Inflammatory macrophage treated with lipopolysaccharide for 1 hour (primary cell): ENCODE measurements at places on chromosomes 2 and 18.
A peak's percentile ranks its signal among the peaks of the same experiment; 100 is the strongest.

GRCh38 chr18:72634500-72634899 lies 90.4 kb upstream of the CBLN2 start:
- no peak for DNase-seq

DNA sequence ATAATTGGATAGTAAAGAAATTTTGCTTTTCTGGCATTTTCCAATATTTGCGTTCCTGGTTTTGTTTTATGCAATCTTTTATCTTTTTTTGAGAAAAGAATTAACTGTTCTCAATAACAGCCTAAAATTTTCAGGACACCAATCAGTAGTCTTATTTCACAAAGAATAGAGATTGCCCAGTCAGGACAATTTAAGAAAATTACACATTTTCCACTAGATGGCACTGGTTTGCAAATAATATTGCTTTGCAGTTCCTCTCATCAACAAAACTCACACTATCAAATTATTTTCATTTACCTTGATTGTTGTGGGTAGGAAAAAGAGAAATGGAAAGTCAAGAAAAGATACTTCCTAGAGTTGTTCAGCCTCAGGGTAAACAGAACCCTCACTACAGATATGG lies 2.4 kb upstream of the RBM45 start:
- peak; percentile 41 for DNase-seq

DNA sequence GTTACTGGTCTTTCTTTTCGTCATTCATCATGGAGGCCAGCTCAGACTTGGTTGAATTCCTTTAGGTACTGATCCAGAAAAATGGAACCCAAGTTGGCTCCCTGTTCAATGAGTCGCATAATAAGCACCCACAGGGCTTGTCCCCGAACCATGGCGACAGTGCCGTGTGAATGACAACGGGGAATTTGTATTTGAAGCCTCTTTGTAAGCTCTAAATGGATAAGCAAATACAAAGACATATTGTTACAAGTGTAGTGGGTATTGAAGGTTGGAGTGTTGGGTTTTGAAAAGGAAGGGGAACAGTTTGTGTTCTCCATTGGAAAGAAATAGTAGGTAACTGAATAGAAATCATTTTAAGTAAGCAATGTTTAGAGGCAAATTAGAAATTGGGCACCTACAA lies 288.9 kb downstream of the SLC4A3 start:
- no peak for DNase-seq

DNA sequence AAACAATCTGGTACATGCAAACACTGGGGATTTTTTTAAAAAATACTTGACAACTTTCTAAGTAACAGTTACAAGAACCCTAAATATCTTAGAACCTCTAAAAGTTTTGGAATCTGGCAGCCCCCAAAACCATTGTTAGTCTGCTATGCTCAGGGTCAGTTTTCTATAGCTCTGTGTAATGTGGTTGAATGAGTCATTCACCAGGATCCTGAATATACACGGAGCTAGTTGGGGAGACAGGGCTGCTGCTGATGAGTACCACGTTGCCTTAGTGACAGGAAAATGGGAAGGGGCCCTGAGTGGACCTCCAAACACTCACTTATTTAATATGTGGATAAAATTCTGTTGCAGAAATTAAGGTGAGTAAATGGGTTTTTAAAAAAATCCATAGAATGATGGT lies 36.9 kb upstream of the TANC1 start:
- DNase-seq = no peak

DNA sequence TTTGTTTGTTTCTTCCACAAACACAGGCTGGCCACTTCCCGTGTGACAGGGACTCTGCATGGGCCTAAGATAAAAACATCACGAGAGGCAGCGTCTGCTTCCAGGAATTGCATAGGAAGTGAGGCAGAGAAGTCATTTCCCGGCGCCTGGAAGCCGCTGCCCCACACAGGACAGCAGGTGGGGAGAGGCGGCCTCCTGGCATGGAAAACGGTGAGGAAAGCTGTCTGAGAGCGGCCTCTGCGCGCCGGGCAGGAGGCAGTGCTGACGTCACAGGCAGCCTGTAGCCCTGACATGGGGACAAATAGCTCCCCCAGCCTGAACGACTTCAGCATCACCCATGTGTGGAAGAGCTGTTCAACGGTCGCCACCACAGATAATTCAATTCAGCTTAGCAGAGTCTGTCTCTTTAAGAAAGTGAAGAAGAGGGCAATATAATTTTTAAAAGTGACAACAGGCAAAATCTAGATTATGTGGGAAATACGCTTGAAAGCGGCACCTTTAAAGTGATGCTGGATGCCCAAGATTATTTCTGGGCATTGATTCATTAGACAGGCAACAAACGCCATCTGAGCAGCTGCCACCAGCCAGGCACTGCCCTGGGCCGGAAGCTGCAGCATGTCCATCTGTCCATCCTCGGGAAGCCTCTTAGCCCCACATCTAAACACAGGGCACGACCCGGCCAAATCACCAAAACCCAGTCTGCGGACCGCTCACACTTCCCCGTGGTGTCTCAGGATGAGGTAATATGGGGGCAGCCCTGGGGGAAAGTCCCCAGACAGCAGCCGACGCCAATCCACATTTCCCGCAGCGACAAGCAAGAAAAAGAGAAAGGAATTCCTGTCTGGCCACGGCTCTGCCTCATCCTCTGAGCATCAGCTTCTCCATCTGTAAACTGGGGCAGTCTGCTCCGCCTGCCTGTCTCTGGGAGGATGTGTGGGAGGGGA lies 138.9 kb downstream of the PXDN start:
- no peak for DNase-seq

DNA sequence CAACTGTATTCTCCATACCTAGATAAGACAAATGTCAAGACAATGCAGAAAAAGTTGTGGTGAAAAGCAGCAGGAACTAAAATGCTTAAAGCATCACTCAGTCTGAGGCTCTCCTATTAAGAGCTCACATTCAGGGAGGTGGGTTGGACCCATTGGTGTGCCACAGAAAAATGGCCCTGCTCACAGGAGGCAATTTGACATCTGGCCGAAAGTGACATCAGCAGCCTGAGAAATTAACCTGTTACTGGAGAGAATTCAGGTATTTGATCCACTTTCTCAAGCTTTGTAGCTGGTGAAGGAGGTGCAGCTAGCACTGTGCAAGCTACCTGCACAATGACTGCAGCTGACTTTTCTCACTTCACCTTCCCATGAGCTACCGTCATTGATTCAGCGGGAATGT lies 86.0 kb downstream of the TMEM247 start:
- DNase-seq = no peak
